ENCODE measurements at places on chromosomes 7 and 10.

GRCh38 chr10:68901105-68901927 is at the start of gene DDX50:
DDX50 (plus strand) TSS chr10:68901315; CDS start chr10:68901385, 70 bp downstream.
- peak; percentile 99 for DNase-seq

- no peak for DNase-seq
These were observed 23.7 kb downstream of the GSDME start for GRCh38 chr7:24733414-24734060.

- no peak for DNase-seq
These were observed 3.1 kb downstream of the TBC1D12 start for GRCh38 chr10:94405406-94405805.

DNA sequence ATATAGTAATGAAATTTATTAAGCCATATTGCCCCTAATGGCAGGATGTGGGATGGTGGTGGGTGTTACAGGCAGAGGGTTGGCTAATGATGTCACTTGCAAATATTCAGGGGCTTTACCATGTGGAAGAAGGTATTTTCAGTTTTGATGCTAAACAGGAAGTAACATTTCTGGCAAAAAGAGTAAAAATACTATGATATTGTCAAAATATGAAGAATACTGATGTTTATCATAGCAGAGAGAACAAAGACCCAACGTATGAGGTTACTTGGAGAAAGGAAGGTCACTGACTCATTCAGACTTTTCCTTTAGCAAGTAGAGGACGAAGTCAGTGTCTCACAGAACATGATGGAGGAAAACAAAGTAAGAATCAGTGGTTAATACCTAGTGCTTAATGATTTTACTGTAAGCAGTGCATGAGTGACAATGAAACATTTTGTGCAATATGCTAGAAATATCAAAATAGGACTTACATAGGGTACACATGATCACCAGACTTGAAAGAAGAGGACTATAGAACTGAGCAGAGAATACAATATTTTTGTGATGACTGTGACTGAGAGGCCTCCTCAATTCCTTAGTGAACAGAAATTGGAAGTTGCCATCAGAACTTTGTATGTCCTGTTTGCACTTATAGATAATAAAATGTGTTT is 89.7 kb upstream of the STEAP4 start:
- DNase-seq: no peak

- no peak for DNase-seq
These were observed 17.5 kb upstream of the OTUD1 start for GRCh38 chr10:23421397-23421796.

DNA sequence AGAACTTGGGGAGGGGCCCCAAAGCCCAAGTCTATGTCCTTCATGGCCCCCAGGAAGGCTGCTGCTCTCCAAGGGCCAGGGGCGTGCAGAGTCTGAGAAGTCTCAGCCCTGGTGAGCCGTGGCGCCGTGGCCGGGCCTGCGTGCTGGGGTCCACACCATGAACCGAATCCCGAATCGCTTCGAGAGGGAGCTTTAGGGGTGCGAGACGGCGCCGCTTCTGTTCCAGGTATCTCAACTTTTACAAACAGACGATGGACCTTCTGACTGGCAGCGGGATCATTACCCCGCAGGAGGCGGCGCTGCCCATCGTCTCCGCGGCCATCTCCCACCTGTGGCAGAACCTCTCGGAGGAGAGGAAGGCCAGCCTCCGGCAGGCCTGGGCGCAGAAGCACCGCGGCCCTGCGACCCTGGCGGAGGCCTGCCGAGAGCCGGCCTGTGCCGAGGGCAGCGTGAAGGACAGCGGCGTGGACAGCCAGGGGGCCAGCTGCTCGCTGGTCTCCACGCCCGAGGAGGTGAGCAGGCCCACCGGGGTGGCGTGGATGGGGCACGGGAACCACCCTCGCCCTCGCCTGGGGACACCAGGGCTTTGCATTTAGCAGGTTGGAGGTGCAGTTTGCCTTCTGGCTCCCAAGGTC is 12.7 kb downstream of the STRA8 start:
- DNase-seq: no peak

DNA sequence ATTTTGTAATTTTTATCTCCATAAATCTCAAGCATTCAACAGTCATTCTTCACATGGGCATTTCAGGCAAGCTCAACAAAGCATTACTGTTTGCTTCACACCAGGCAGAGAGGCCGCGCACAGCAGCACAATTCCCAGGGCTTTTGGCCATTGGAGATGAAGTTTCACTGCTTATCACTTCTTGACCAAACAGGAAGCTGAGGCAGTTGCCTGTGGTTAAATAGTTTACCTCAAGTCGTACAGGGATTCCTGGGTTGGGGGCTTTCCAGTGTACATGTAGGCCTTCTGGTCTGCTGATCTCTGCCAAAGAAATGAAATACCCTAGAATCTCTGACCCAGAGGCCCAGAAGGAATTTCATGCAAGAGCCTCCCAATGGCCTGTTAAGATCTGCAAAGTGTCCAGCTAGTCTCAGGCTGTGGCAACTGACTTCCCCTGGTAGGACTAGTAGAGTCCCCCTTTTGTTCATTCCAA is 11.2 kb upstream of the PRDX3 start:
- DNase-seq: no peak

GRCh38 chr10:103711351-103711994 is 143.9 kb downstream of the SH3PXD2A start:
- no peak for DNase-seq

DNA sequence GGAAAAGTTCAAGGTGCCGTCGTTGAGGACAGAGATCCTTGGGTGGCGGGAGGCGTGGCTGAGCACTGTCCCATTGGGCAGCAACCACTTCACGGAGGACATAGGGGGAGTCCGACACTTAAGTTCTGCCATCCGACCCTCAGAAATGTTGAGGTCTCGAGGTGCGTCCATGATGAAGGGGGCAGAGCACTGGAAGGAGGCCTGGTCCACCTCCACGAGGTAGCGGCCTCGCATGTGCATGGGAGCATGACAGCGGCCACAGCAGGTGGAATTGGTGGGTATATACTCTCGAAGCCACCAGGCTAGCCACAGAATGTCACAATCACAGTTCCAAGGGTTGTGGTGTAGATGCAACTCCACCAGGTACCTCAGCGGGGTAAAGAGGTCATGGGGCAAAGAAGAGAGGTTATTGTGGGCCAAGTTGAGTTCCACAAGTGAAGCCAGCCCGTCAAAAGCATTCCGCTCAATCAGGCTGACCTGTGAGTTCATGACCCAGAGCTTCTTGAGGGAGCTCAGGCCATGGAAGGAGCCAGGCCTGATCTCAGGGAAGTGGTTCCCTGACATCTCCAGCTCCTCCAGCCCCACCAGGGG is 1.7 kb downstream of the LRRC4 start:
- DNase-seq: no peak

GRCh38 chr10:71465551-71466252 is 69.0 kb downstream of the CDH23 start:
- DNase-seq: no peak

DNA sequence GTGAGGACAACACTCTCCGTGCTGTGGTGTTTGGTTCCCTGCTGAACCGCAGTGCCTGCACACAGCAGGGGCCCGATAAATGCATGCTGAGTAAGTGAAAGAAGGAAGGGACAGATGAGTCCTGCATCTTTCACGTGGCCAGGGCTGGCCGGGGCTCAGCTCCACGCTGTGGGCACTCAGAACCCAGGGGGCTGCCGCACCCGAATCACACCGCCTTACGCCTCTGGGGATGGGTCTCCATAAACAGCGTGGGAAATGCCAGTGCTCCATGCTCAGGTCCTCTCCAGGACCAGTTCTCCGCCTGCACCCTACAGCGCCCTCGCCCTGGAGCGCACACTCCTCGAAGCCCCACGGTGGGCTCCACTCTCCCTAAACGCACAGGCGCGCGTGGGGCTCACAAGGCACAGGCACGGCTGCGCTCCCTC is 38.1 kb downstream of the RASGEF1A start:
- DNase-seq: no peak

GRCh38 chr7:82110146-82110840 is 333.3 kb downstream of the CACNA2D1 start:
- DNase-seq: no peak

DNA sequence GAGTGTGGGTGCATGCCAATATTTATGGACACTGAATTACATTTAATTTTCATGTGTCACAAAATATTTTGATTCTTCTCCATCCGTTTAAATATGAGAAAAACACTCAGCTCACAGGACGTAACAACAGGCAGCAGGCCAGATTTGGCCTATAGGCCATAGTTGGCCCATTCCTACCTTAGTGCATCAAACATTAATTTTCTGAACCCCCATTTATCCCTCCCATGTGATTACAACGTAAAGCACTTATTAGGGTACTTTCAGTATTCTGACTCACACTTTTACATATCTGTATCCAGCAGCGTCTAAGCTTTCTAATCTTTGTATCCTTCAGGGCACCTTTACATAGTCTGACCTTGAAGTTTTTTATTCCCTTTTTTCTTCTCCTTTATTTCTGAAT is 4.0 kb downstream of the IDI1 start:
- DNase-seq: no peak

DNA sequence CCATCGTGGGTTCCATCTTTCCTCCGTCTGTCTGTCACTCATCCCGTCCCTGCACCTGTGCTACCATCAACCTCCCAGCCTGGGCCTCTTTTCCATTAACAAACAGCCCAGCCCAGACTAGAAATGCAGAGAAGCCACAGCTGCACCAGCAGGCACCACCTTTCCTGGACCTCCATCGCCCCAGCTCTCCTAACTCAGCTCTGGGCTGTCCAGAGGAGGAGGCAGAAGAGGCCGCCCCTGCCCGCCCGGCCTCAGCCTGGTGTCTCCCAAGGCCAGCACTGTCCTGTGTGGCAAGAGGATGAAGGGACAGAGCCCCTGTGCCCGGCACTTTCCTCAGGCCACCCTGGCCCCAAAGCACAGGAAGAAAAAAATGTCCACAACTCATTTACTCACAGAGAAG is 225.6 kb downstream of the PTPRN2 start:
- DNase-seq: no peak

- DNase-seq: no peak
These were observed 124.4 kb downstream of the TACC2 start for GRCh38 chr10:122113161-122113944.

DNA sequence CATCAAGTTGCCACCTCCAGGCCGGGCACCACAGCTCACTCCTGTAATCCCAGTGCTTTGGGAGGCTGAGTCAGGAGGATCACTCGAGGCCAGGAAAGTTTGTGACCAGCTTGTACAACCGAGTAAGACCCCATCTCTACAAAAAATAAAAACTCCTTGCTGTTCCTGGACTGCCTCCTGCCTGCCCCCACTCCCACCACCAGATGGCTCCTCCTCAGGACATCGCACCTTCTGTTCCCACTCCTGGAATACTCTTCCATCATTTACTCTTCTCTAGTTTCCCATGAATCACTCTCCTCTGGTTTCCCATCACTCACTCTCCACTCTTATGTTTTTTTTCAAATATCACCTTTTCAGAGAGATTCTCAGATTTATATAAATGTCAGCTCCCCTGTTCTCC is 540.7 kb downstream of the CALN1 start:
- DNase-seq: no peak

DNA sequence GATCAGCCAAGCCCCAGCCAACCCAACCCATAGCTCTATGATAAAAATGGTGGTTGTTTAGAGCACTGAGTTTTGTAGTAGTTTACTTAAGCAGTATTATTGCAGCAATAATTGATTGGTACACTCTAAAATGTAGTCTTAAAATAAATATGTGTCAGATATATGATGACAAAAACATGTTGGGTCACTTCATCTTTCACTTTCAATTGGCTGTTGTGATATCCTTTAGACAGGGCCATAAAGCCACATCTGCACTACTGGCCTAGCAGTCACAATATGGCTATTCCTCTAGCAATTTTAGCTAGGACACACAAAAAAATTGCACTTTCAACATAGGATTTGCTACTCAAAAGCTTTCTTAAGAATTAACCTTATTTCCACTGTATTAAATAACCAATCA is 5.9 kb upstream of the CAV1 start:
- DNase-seq: no peak

GRCh38 chr10:111338805-111339204 is 262.0 kb downstream of the ADRA2A start:
- DNase-seq: no peak

DNA sequence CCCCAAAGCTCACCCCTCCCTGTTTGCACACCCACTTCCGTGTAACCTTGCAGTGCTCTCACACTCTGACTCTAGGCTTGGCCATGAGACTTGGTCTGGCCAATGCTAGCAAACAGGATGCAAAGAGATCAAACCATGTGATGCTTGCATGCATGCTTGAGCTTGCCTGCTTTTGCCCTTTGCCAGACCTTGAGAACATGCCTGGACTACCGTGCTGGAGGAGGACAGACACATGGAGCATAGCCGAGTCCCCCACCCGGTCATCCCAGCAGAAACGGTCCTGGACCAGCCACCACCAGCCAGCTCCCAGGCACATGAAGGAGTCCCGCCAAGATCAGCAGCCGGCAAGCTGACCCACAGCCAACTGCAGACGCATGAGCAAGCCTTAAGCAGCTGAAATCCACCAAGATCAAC is 23.4 kb downstream of the PYROXD2 start:
- DNase-seq: no peak

GRCh38 chr10:61438141-61438988 is 14.8 kb downstream of the TMEM26 start:
- DNase-seq: no peak

DNA sequence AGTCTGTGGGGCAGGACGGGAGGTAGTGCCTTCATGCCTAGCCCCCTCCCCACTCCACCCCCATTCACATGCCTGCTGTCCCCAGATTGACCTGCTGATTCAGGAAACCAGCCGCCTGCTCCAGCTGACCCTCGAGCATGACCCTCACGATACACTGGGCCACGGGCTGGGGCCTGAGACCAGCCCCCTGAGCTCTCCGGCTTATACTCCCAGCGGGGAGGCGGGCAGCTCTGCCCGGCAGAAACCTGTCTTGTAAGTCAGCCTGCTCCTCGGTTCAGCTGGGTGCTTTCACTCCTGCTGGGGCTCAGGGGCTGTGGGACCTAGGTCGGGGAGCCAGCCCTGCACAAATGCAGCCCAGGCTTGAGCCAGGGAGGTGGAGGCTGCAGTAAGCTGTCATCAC is 22.4 kb downstream of the LIMK1 start:
- no peak for DNase-seq

GRCh38 chr10:61763778-61764177 is 101.0 kb downstream of the CABCOCO1 start:
- no peak for DNase-seq

DNA sequence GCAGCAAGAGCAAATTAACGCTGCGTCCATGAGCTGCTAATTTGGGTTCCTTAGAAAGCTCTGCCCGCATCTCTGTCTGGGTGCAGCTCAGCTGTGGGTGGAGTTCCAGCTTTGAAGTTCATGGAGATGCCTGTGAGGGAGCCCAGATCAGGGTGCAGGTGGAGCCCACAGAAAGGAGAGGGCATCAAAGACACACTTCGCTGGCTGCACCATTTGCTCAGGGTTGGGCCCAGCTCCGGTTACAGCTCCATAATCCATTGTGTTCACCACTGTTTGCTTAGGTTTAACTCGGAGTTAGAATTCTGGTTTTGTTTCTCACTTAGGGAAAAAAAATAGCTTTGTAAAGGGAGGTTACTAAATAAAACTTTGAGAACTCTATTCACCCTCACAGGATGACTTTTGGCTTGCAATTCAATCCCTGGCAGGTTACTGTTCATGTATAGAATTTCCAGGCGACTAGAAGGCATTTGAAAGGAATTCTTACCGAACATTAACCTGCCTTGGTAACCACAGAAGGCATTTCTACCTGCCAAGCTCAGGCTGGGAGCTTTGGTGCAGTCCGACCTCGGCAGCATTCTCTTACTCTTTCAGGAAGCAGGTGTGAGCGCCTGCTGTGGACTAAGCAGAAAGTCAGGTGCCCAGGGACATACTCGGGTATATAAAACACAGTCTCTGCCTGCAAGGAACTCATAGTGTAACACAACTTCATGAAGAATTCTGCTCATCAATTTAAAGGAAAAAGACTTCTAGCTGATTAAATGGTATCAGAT is 179.5 kb upstream of the RNF32 start:
- DNase-seq: no peak

Measured in fibroblast of skin of left biceps (primary cell).